ENCODE measurements at places on chromosomes 11 and 22.

- H3K36me3 ChIP-seq = no peaks in the 10 kb centered on the region
- H3K4me3 ChIP-seq = no peak overlapping the region
- no peaks in the 10 kb centered on the region for H3K4me1 ChIP-seq
- no peak for DNase-seq
- H3K27me3 ChIP-seq = peaks cover 8% of the 10 kb centered on the region
These were observed 5.7 kb downstream of the PANX2 start for GRCh38 chr22:50175921-50176849.

- H3K4me1 ChIP-seq = no peaks in the 10 kb centered on the region
- no peaks in the 10 kb centered on the region for H3K36me3 ChIP-seq
- no peak overlapping the region for H3K4me3 ChIP-seq
- no peak overlapping the region for H3K27ac ChIP-seq
These were observed 15.6 kb downstream of the SYNGR1 start for GRCh38 chr22:39365492-39365780.

- H3K4me3 ChIP-seq = no peak overlapping the region
- H3K4me1 ChIP-seq = no peaks in the 10 kb centered on the region
- DNase-seq = no peak
These were observed 89.5 kb upstream of the TMEM45B start for GRCh38 chr11:129726179-129726578.

DNA sequence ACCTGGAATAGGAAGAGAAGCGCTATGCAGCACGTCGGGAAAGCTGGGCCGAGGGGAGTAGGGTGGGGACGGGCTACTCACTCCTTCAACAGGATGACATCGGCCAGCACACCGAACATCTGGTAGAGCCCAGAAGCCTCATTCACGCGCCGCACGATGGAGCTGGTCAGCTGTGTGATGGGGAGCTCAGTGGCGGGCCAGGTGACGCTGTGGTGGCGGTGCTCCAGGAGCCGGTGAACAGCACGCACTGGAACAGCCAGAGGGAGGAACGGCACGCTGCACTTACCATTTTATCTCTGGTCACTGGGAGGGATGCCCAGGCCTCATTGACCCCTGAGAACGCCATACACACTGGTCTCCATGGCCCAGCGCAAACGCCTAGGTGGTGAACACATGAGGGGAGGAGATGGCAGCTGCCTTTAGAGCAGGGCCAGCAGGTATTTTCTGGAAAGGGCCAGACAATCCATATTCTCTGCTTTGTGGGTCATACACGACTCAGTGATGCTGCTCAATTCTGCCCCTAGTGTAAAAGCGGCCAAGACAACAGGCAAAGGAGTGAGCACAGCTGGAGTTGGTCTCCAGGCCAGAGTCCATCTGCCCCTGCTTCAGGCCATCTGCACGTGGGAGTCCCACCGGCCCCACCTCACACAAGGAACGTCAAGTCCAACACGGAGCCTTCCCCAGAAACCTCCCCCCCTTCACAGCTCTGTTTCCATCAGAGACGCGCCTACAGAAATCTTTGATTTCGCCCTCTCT lies 8.8 kb downstream of the FOXRED2 start:
- peaks cover 89% of the 10 kb centered on the region for H3K36me3 ChIP-seq
- no peak overlapping the region for H3K4me3 ChIP-seq
- DNase-seq = no peak
- no peaks in the 10 kb centered on the region for H3K4me1 ChIP-seq
- no peak overlapping the region for H3K27ac ChIP-seq

DNA sequence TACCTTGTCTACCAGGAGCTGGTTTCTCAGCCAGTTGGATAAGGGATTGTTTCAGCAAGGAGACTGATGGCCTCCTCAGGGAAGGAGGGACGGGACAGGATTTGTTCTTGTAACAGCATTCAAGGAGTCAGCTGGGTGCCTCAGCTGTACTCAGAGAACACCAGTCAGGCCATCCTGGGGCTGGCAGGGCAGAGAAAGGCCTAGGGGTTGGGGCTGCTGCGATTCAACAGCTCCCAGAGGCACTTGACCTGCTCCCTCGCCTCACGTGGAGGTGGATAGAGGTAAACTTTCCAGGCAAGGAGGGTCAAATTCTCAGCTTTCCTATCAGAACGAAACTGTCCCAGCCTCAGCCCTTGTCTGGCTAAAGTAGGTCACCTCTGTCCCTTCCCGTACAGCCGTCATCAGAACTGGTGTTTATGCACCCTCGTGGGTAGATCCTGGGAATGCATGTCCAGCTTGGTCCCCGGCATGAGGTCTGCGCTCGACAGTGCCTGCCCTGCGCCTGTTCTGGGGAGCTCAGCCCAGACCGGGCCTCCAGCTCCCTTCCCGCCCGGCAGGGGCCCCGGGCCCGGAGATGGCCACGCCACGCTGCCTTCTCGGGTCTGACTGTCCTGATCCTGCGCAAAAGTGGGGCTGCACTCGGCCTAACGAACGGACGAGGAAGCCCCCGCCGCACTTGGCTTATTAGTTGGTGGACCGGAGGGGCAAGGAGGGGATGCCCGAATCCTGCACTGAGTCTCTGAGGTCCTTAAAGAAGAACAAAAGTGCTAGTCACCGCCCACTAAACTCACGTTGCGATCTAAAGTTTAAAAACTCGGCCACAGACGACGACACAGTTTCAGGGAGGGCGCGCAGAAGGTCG lies 762 bp upstream of the CCDC134 start:
- H3K36me3 ChIP-seq = no peaks in the 10 kb centered on the region
- no peaks in the 10 kb centered on the region for H3K27me3 ChIP-seq
- peak; percentile 12 for DNase-seq
- H3K4me3 ChIP-seq = peak overlapping the region; percentile 89

- H3K27me3 ChIP-seq = no peaks in the 10 kb centered on the region
- H3K4me1 ChIP-seq = peaks cover 50% of the 10 kb centered on the region
- H3K27ac ChIP-seq = peak within 1 kb of the TSS; percentile 99
- H3K4me3 ChIP-seq = peak within 1 kb of the TSS; percentile 84
- peaks cover 46% of the 10 kb centered on the region for H3K36me3 ChIP-seq
- peak; percentile 96 for DNase-seq
These were observed at the start of gene FADS2 for GRCh38 chr11:61827571-61828378. FADS2 (plus strand) TSS chr11:61828300; CDS start chr11:61828391, 91 bp downstream.

DNA sequence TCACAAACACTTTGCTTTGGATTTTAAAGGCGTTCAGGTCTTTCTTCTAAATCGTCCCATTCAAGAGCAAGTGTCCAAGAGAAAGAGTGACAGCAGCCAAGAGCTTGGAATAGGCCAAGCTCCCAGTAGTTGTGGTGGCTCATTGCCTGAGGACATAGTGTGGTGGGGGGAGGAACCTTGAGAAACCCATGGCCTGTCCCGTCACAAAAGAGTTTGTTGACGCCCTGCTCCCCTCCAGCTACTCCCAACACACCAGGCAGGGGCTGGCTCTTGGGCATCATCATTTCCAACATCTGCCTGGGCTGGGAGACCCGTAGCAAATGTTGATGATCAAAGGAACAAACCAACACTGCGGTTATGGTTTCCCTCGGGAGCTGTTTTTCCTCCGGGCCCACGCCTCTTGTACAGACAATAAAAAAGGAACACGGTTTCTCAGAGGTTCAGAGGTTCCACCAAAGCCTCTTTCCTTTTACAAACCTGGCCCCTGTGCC lies 20.8 kb downstream of the FADS3 start:
- DNase-seq = no peak
- H3K4me3 ChIP-seq = no peak overlapping the region
- no peaks in the 10 kb centered on the region for H3K27me3 ChIP-seq
- H3K36me3 ChIP-seq = peaks cover 14% of the 10 kb centered on the region
- 0 out of 2 replicates have a peak, but pooled peaks cover 4% of the 10 kb centered on the region for H3K4me1 ChIP-seq

DNA sequence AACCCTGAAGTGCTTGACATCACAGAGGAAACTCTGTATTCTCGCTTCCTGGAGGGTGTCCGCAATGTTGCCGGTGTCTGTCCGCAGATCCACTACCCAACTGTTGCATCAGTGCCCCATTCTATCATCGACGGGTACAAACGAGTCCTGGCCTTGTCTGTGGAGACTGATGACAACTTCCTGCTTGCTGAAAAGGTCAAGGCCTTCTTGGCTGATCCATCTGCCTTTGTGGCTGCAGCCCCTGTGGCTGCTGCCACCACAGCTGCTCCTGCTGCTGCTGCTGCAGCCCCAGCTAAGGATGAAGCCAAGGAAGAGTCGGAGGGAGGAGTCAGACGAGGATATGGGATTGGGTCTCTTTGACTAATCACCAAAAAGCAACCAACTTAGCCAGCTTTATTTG lies 42.9 kb upstream of the DAGLA start:
- DNase-seq = no peak
- no peak overlapping the region for H3K4me3 ChIP-seq

- no peaks in the 10 kb centered on the region for H3K4me1 ChIP-seq
- no peak overlapping the region for H3K4me3 ChIP-seq
- no peaks in the 10 kb centered on the region for H3K27me3 ChIP-seq
These were observed 275.3 kb downstream of the METTL15 start for GRCh38 chr11:28383456-28383855.

DNA sequence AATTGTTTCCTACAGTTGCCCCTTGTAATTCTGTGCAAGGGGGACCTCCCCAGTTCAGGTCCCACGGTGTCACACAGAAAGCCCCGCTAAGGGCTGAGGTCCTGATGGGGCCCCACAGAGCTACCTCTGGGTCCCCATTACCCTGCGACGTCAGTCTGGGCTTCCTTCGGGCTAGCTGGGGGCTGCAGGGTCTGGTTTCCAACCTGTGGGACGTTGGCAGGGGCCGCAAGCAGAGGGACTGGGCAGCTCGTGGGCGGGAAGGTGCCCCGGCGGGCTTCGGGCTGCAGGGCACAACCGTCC lies 698 bp downstream of the SLC37A4 start:
- H3K4me3 ChIP-seq = no peak overlapping the region
- no peak overlapping the region for H3K27ac ChIP-seq
- peaks cover 5% of the 10 kb centered on the region for H3K36me3 ChIP-seq

DNA sequence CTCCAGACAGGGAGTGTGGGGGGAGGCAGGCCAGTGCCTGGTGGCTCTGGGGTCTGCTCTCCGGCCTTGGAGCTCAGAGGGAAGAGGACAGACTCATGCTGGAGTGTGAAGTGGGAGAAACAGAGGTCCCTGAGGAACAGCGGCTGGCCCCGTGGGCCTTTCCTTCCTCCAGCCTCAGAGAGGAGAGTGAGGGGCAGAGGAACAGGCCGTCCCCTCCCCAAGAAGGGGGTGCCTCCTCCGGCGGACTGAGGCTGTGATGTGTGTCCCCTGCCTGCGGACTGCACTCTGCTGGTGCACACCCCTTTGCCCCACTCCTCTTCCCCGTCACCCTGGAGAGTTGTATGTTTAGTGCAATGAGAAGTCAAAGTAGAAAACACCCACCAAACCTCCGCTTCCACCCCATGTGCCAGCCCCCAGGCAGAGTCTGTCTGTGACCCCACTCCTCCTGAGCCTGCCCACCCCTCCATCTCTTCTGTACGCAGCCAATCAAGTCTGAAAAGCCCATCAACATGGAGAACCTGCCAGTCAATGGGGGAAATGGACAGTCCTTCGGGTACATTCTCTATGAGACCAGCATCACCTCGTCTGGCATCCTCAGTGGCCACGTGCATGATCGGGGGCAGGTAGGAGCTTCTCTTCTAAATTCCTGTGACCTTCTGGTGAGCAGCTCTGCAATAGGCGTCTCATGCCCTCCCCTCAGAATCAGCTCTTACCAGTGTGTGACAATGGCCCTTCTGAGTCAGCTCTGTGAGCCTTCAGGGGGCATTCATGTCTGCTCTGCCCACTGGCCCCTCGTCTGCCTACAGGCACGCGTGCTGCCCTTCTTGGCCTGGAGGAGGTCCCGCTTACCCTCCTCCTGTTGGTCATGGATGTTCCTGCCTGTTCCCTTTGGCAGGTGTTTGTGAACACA lies 39.0 kb downstream of the GLB1L2 start:
- peaks cover 17% of the 10 kb centered on the region for H3K36me3 ChIP-seq
- H3K4me3 ChIP-seq = no peak overlapping the region
- H3K27me3 ChIP-seq = no peaks in the 10 kb centered on the region
- H3K4me1 ChIP-seq = peaks cover 1% of the 10 kb centered on the region
- no peak overlapping the region for H3K27ac ChIP-seq

DNA sequence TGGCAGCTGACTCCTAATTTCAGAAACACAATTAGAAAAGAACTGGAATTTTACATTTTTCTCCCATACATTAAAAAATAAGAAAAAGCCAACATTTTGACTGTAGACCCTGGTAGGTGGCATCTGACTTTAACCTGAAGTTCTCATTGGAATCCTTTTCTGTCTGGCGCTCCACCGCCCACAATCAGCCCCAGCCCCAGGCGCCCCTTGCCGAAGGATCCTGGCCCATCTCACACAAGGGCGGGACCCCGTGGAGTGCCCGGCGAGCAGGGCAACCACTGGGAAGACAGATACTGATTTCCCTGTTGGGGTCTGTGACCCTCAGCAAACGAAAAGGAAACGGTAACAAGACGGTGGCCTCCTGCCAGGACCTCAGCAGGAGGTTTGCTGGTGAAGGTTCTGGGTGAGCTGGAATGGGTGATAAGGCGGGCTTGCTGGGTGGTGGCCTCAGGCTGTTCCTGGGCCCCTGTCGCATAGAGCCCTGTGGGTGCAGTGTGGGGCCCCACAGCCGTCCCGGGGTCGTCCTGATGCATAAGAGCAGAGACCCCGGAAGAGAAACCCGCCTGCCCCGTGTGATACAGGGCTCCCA lies 15.7 kb downstream of the TSPO start:
- H3K27me3 ChIP-seq = no peaks in the 10 kb centered on the region
- H3K36me3 ChIP-seq = peaks cover 45% of the 10 kb centered on the region
- H3K4me1 ChIP-seq = no peaks in the 10 kb centered on the region
- no peak overlapping the region for H3K27ac ChIP-seq
- no peak for DNase-seq

GRCh38 chr11:60127311-60127811 lies 38.9 kb downstream of the MS4A2 start:
- DNase-seq = no peak
- no peaks in the 10 kb centered on the region for H3K36me3 ChIP-seq
- no peak overlapping the region for H3K27ac ChIP-seq
- no peak overlapping the region for H3K4me3 ChIP-seq
- no peaks in the 10 kb centered on the region for H3K4me1 ChIP-seq

GRCh38 chr11:426851-427250 lies 12.1 kb upstream of the SIGIRR start:
- no peak overlapping the region for H3K27ac ChIP-seq
- no peaks in the 10 kb centered on the region for H3K27me3 ChIP-seq
- no peaks in the 10 kb centered on the region for H3K4me1 ChIP-seq
- no peak overlapping the region for H3K4me3 ChIP-seq

- no peaks in the 10 kb centered on the region for H3K36me3 ChIP-seq
- no peak for DNase-seq
- H3K4me1 ChIP-seq = no peaks in the 10 kb centered on the region
- H3K27ac ChIP-seq = no peak overlapping the region
These were observed 131.4 kb downstream of the PKNOX2 start for GRCh38 chr11:125295931-125296330.

- H3K36me3 ChIP-seq = no peaks in the 10 kb centered on the region
- H3K27me3 ChIP-seq = no peaks in the 10 kb centered on the region
- DNase-seq = no peak
- no peak overlapping the region for H3K4me3 ChIP-seq
- no peak overlapping the region for H3K27ac ChIP-seq
These were observed 59.9 kb upstream of the C11orf87 start for GRCh38 chr11:109362059-109362458.
